Activated naive CD8-positive, alpha-beta T cell treated with anti-CD3 and anti-CD28 coated beads, Interleukin-2, amount 50 U/mL, for 16 hours (primary cell): ENCODE measurements at places on chromosomes 7 and 10.

GRCh38 chr10:21600804-21601433, 66.9 kb downstream of the MLLT10 start:
- no peak for DNase-seq

DNA sequence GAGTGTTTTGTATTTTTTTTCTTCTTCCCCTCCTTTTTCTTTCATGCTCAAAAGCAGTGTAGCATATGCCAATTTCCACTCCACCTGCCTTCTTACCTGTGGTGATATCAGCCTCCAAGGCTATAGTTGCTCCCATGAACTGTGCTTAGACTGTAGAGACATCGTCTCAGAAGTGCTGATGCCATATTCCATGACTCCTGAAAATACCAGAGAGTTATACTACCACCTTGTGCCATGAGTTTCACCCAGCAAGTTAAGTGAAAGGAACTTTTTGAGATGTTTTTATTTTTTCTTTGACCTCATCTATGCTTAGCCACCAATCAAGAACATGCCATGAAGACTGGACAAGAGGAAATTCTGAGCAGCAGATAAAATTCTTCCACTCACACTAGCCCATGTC, 142.8 kb upstream of the SEMA3E start:
- DNase-seq: no peak

DNA sequence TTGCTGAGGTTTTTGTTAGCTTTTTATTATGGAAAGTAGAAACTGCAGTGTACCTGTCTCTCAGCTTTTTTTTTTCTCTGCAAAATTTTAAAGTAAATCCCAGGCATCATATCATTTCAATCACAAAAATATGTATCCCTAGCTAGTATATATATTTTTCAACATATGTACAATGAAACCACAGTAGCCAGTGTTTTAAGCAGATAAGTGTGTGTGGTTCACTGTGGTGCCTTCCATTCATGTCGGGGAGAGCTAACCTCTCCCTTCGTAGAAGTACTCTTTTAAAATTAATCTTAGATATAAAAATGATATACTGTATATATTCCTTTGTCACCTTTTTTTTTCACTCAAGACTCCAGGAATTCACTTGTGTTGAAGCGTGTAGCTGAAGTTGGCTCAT, 22.7 kb downstream of the CUL1 start:
- DNase-seq: no peak

DNA sequence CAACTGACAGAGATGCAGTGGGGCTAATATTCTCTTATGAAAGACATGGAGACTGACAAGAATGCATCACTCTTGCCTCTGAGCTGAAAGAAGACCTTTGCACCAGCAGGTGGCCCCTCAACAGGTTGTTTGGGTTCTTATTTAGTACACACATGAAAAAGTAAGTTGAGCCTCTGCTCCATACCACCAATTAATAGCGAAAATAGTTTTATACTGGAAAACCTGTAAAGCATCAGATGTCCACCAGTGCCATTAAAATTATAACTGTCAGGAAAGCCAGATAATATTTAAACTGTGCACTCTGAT, 26.3 kb upstream of the FAM13C start:
- DNase-seq: no peak

- no peak for DNase-seq
Measured at GRCh38 chr7:26399736-26400135, 108.1 kb downstream of the SNX10 start.

DNA sequence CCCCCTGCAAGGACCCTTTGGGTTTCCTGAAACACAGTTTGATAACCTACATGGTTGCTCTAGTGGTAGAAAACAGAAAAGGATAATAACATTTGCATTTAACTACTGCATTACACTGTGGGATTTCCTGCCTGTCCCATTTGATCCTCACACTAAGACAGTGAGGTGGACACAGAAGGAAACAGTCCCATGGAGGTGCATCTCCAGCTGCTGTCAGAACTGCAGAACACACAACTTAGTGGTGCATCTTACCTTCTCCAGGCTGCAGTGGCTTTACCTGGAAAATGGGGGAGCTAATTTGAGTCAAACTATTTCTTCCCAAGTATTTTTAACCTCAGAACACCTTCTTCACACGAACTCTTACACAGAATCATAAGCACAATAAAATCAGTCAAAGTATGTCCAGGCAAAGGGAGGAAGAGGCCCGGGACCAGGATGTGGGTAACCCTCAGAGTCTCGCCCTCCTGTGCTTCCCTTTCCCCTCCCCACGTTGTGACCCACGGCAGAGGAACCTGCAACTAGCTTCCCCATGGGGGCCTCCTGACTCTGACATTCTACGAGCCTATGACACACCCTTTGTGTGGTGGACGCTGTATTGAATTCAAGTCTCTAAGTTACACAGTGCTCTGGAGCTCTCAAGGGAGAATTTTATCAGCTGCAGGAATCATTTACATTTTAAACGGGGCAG, 33.7 kb downstream of the SCRN1 start:
- DNase-seq: no peak

GRCh38 chr10:99975942-99976809, 33.6 kb downstream of the DNMBP start:
- DNase-seq: no peak

- no peak for DNase-seq
Measured at GRCh38 chr10:88187472-88187871, 324.0 kb downstream of the PTEN start.

GRCh38 chr7:4730971-4731370, 44.5 kb upstream of the AP5Z1 start:
- DNase-seq: no peak

DNA sequence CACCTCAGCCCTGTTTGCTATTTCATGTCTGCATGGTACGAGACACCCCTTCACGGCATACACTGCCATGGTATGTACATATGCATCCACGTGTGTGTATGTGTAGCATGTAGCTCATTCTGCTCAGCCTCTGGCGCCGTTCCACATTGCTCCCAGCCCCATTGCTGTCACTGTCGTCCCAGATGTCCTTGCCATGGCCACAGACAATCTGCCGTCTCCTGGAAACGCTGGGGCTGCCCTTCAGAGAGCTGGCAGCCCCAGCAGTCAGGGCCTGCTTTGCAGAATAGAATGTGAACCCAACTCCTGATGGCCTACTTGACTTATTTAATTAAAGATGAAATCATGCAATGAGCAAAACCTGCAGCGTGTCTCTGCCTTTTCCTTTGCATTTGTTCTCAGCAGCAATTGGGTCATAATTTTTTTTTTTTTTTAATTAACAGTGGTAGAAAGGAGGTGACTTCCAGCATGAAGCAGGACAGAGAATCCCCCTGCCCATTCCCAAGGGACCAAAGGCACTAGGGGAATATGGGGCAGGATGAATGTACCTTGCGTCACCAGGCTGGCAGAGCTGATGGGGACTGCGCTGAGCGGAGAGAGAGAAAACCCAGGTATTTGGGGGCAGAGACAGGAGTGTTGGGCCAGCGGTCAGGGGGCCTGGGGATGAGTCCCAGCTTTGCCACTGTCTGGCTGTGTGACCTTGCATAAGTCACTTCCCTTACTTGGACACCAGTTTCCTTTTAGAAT, 49.2 kb downstream of the CHST3 start:
- DNase-seq: no peak

DNA sequence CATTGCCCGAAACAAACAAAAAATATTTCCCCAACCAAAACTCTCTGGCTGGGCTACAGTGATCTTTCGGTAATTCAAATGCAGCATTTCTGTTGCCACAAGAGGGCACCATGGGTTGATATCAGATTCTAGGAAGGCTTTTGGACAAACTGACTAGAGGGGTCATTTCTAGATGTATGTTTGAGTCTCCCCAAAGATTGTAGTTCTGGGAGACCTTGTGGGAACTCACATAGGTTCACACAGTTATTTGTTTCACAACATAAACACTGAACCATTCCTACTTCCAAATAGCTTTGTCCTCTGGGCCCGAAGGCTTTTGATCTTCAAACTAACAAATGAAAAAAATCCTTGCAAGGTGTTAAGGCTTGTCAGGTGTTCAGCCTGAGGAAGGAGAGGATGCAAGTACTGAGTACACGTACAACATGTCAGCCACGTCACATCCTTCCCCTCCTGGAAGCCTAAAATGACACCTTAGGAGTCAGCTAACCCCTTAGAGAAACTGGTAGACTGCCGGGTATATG, 37.0 kb upstream of the IL15RA start:
- no peak for DNase-seq

DNA sequence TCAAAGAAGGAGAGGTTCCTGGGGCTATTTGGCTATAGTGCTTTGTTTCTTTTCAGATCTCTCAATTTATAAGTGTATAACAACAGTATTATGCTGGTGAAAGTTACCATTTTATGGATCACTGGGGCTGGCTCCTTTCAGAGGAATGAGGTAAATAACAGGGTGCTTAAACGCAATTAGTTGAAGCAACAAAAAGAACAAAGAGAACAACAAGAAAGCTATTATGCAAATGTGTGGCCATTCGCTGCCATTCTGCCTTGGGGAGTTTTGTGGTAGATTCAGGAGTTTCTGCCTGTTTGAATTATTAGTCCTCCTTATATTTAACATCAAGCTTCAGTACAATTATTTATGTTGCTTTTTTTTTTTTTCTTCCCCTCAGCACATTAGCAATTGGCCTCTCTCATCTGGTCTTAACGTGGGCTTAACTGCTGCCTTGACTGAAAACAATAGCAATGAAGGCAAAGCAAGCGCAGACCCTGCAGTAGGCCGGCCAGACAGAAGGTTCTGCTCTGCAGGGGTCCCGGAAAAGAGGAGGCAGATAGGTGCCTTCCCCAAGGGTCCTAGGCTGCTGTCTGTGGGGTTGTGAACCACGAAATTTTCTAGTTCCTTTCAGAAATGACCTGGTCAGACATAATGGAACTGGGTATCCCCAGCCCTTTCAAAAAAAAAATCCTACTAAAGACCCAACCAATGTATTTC, 339.9 kb upstream of the PODXL start:
- DNase-seq: no peak
